CMK (cell line): ENCODE measurements at places on chromosomes 6 and 20.
A peak's percentile ranks its signal among the peaks of the same experiment; 100 is the strongest.

- no peak for DNase-seq
Observed at GRCh38 chr6:79391480-79391879, 145.8 kb downstream of the LCA5 start.

DNA sequence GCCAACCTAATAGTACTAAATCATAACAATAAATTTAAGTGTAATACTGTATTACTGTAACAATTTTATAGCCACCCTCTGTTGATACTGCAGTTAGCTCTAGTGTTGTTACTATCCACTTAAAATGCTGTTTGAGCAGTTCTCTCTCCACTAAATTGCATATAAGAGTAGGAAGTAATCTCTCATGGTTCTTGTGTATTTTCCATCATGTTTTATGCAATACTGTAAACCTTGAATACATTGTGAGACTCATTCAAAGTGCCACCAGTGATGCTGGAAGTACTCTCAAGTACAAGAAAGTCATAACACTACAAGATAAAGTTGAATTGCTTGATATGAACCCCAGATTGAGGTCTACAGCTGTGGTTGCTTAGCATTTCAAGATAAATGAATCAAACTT lies 65.5 kb downstream of the WASF1 start:
- DNase-seq, result no peak

- DNase-seq, result no peak
Observed at GRCh38 chr6:124888581-124889371, 73.5 kb upstream of the RNF217 start.

DNA sequence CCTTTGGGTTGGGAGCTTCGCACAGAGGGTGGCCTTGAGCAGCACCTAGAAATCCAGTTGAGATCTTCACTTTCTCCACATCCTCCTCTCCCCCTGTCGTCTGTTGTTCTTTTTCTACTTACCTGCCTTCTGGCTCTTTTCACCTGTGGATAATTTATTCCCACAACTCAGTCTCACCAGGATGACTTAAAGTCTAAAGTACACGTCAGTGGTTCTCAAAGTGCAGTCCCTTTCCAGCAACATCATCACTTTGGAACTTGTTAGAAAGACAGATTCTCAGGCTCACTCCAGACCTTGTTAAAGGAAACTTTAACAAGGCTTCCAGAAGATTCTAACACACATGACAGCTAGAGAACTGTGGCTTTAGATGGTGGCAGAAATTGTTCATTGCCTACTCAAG lies 27.7 kb upstream of the BCAS1 start:
- DNase-seq, result no peak

DNA sequence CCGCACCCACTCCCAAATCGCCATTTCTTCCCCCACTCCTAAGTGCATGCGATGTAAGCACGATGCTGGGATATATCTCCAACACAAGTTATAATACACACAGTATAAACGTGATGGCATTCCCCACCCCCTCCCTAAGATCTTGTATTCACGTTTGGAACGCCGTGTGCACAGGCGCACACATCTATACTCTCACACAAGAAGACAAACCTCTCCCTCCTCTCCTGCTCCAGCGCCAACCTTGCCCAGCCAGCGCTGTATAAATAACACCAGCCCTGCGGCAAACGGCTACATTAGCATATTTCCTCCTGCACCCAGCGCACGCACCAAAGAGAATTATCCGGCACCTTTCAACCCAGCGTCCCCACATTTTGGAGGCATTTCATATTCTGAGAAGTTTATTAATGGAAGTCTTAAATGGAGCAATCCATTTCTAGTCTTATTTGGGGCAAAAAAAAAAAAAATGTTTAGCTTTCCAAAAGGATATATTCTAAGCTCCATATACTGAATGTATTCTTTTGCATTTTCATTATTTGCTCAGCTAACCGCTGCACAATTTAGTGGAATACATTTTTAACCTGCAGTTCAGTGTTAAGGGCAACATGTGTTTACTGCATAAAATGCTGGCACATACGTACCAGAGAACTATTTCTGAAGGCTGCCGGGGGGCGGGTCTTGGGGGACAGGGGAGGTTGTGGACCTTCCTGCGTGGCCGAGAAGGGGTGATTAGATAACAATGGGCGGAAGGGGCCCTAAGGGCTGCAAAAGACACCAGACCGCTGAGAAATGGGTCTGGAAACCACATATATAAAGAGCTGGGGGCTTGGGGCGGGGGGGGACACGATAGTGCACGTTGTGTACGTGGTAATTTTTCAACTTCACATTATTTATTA lies 1.1 kb upstream of the SLC22A23 start:
- peak; percentile 62 for DNase-seq

DNA sequence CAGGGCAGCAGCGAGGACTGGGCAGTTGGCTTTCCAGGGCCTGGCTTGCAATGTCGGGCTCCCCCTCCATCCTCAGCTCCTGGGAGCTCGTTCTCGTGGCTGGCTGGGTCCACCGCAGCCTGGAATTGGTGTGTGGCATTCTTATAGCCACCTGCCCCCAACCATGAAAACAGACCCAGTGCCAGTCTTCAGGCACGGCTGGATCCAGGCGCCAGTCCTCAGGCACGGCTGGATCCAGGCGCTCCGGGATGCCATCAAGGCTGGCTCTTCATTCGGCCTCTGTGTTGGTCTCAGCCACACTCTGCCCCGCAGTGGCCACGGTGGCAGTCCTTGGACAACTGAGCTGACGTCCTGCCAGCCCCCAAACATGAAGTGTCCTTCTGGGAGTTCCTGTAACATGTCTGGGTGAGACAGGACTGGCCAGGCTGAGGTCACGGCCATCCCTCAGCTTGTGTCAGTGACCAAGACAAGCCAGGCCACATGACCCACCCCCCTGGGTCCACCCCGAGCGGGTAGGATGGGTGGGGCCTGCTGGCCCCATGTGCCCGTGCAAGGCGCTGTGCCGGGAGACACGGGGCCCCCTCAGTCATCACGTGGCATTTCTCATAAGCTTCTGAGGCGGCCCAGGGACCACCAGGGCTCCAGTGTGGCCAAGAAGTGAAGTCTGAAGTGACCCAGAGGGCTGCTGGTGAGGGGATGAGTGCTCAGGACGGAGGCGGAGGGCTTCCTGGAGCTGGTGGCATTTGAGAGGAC lies 99.0 kb downstream of the TAF4 start:
- DNase-seq, result no peak

DNA sequence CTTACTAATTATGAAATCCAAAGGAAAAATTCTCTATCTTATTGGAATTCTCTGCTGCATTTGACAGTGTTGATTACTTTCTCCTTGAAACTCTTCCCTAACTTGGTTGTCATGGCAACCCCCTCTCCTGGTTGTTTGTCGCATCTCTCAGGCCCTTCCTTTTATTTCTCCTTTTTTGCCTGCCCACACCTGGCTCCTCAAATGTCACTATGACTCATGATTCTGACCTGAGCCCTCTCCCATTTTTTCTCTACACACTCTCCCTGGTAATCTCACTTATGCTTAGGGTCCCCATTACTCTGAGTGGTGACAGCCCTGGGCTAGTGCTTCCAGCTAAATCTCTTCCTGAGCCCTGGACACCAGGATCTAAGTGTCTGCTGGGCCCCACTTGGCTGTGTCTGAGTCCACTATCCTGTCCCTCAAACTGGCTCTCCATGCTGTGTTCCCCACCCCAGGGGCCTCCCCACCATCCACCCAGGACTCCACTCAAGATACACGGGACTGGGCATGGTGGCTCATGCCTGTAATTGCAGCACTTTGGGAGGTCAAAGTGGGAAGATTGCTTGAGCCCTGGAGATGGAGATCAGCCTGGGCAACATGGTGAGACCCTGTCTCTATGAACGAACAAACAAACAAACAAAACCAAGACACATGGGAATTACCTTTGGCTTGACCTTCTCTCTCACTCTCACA lies 16.5 kb upstream of the NNAT start:
- DNase-seq, result no peak

DNA sequence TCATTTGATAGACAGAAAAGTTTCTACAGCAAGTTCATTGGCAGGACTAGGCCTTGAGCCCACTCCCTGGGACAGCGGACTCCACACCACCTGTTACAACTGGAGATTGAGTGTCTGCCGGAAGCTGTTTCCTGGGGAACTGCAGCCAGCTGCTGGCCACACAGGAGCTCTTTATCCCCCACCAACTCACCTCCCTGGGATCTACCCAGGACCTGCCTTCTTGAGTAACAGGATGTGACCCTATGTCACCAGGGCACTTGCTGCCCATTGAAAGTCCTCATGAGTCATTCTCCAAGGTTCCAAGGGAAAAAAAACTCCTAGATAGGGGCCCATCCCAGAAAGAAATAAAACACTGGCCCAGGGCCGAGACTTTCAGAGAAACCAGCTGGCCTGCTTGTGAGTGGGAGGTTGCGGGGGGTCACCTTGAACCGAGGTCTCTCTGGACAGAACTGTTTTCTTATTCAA lies 37.4 kb upstream of the SLC9A8 start:
- no peak for DNase-seq

DNA sequence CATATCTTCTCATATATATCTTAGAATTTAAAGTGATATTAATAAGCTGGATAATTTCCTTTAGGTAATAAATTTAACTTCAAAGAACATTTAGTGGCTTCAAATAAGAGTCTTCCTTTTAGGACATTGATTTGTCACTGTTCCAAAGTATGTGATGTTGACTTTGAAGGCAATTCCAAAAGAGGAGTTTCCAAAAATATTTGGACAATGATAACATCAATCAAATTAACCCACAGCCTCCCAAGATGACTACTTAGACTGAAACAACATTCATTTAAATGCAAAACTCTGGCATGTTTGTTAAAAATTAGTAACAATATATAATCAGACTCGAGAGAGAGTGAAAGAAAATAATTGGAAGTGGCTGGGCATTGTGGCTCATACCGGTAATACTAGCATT lies 211.1 kb downstream of the OGFRL1 start:
- DNase-seq, result no peak

- DNase-seq, result no peak
Observed at GRCh38 chr20:41139227-41140093, 2.1 kb downstream of the PLCG1 start.

GRCh38 chr6:148457137-148457842 lies 114.7 kb downstream of the SASH1 start:
- DNase-seq, result no peak

DNA sequence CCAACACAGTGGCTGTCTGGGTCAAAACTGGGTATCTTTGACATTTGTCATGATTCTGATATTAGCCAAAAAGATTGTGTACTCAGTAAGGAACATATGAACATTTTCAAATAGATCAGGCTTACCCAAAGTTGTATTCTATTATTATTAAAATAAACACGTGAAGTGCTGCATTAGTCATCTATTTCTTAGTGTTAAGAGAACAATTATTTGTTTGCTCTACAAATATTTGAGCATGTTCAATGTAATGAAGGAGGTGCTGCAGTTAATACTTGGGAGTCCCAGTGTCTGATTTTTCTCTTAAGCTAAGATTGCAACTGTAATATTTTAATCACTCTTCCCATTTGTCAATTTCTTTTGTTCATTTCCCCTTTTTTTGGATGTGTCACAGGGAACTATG lies 28.2 kb downstream of the CNR1 start:
- DNase-seq, result no peak

- DNase-seq, result peak; percentile 35
Observed at GRCh38 chr6:99689916-99690685, 83.5 kb downstream of the PRDM13 start.

- no peak for DNase-seq
Observed at GRCh38 chr6:131040866-131041265, 22.2 kb downstream of the EPB41L2 start.

GRCh38 chr20:313948-314347 lies 11.4 kb upstream of the SOX12 start:
- no peak for DNase-seq

DNA sequence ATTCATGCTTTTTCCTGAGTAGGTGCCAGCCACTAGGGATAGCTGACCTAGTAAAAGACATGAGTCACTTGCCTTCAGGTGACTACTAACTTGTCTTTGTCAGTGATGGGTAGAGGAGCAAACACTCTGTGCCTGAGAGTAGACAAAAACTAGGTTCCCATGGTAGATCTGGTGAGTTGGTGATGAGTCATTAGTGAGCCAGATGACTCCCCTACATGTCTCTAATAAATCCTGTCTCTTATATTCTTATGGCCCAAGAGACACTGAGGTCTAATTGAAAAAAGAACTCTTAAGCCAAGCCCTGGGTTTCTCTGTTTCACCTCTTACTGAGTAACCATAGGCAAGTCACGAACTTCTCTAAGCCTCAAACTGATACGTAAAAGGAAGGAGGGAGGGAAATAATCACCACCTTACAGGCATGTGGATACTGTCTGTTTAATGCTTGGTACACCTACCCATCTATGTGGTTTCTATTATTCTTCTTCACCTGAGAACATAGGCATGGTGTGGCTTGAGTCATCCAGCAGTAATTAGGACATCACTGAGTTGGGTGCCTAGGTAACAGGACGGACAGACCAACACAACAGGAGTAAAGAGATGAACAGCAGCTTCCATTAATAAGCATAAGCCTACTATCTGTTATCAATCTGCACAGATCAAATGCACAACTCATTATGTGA lies 20.3 kb downstream of the TTPAL start:
- no peak for DNase-seq

- no peak for DNase-seq
Observed at GRCh38 chr6:36682328-36683144, 4.0 kb downstream of the CDKN1A start.

DNA sequence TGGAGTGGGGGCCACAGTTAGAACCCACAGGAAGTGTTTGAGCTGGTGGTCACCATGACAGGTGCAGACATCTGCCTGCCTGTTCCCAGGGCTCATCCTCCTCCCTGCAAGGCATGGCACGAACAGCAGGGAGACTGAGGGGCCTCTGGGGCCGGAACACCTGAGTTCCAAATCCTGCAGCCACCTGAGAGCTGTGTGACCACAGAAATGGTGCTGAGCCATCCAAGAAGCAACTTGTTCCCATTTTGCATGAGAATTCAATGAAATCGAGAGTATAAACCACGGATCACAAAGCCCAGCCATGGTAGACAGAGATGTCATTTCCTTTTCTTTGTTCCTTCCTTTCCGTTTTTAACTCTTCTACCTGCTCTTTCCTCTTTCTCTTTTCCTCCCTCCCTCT lies 268.6 kb downstream of the FOXA2 start:
- no peak for DNase-seq

DNA sequence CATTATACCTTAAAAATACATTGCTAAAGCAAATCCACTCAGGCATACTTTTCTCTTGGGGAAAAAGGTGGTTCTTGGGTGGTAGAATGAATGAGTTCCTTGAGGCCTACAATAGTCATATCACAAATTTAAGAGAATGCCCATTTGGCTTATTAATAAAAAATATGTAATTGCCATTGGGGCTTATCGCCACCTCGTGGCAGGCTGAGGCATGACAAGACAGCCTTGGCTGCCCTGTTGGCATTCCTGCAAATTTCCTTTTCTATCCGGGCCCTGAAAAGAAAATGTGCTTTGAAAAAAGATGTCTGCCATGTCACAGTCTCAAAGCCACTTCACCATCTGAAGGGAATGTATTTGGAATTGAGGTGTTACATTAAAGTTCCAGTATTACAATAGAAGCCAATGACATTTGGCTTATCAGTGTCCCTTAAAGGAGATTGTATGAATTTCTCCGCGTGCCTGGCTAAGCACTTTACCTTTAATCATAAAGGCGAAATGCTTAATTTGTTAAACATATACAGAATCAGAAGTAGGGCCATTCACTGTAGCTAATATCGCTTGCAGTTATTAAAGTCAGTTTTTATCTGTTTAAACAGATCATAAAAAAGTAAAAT lies 188.3 kb upstream of the ZFP64 start:
- DNase-seq, result no peak

- no peak for DNase-seq
Observed at GRCh38 chr6:160010067-160010466, 41.2 kb downstream of the IGF2R start.

- no peak for DNase-seq
Observed at GRCh38 chr6:131849799-131850198, 42.0 kb downstream of the ENPP1 start.

GRCh38 chr20:17625246-17626051 lies 55.6 kb downstream of the DSTN start:
- DNase-seq, result no peak
